IMR-90 (cell line): ENCODE measurements at places on chromosomes 3 and 15. TPM values are rescaled to one million over a fixed set of nuclear protein-coding genes. Genes with fewer than 3 reads are reported as not detected.

MOBP gene
- not detected in 2 replicates for total RNA-seq

TMEM207 gene
- total RNA-seq: not detected in 2 replicates

- peak; percentile 71 for DNase-seq
Observed at GRCh38 chr15:85730001-85730820, 64.5 kb downstream of the KLHL25 start.

DNA sequence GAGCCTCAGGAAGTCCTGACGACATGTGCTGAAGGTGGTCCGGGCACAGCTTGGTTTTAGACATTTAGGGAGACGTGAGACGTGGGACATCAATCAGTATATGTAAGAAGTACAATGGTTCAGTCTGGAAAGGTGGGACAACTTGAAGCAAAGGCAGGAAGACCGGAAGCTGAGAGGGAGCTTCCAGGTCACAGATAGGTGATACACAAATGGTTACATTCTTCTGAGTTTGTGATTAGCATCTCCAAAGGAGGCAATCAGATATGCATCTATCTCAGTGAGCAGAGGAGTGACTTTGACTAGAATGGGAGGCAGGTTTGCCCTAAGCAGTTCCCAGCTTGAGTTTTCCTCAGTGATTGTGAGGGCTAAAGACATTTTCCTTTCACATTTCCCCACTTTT, 282.1 kb downstream of the RYR3 start:
- no peak for DNase-seq

DNA sequence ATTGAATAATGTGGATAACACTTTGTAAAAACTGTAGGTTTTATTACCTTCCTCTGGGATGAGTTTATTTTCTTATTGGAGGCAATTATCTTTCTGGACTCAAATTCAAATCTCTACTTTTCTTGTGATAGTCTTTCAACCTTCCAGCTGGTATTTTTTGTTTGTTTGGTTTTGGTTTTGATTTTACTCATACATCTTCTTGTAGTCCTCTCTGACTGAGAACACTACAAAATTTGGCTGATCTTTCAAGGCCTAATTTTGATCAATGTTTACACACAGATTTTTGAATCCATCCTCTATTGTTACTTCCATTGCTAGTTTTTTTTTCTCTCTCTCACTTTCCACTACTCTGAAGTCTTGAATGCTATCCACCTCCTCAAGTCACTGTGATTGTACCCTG, 303.8 kb upstream of the NECTIN3 start:
- DNase-seq: no peak

DNA sequence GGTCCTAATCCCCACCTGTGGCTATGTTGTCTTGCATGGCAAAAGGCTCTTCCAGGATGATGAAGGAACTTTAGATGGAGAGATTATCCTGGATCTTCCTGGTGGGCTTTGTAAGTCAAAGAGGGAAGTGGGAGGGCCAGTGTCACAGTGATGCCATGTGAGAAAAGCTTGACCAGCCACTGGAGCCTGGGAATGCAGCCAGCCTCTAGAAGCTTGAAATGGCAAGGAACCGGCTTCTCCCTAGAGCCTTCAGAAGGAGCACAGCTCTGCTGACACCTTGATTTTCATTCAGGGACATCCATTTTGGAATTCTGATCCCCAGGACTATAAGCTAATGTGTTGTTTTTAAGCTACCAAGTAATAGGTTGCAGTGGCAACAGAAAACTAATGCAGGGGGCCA, 58.3 kb downstream of the CLEC3B start:
- no peak for DNase-seq

DNA sequence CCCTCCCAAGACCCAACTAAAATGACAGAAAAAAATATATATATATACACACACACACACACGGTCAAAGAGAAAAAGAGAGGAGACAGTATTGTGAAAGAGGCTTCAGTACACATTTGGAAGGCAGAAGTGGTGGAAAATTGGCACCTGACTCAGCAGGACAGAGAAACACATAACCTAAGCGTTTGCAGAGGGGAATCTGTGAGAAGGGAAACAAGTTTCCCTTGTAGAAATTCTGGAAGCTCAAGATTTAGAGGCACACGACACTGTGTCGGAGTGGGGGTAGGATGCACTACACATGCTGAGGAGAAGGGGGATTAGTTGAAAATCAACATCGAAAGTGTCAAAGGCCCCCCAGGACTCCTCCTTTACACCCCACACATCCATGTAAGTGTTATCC, 53.1 kb downstream of the PAK2 start:
- DNase-seq: peak; percentile 30

- DNase-seq: no peak
Observed at GRCh38 chr3:137024348-137024747, 66.6 kb downstream of the IL20RB start.
